ENCODE measurements at places on chromosomes 1 and 21.

GRCh38 chr21:42234464-42235241 lies 15.7 kb downstream of the ABCG1 start:
- DNase-seq, result peak; percentile 45
- peak overlapping the region; percentile 38 for H3K4me3 ChIP-seq
- H3K4me1 ChIP-seq, result peaks cover 21% of the 10 kb centered on the region
- H3K27me3 ChIP-seq, result peaks cover 19% of the 10 kb centered on the region

- H3K27ac ChIP-seq, result no peak overlapping the region
- no peak for DNase-seq
- H3K4me3 ChIP-seq, result no peak overlapping the region
- H3K27me3 ChIP-seq, result no peaks in the 10 kb centered on the region
Measured at GRCh38 chr1:244303610-244303969, 148.1 kb downstream of the ADSS2 start.

DNA sequence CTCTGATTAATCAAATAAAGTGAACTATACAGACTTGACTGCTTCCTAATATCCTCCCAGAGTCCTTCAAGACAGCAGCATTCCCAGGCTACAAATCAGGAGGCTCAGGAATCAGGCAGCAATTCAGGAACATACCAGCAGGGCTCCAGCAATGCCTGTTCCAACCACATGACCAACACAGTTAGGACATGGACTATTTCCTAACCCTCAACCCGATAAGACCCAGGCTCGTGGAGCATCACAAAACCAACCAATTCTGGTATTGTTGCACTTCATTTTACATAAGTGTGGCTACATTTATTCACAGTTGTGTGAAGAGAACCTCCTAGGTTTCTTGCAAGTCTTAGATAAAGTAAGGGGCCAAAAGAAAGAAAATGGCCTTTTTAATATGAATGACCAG lies 546.2 kb upstream of the ADGRL2 start:
- no peaks in the 10 kb centered on the region for H3K27me3 ChIP-seq
- H3K4me3 ChIP-seq, result no peak overlapping the region
- no peaks in the 10 kb centered on the region for H3K4me1 ChIP-seq
- no peak for DNase-seq
- no peak overlapping the region for H3K27ac ChIP-seq

GRCh38 chr1:173253046-173253445 lies 45.9 kb upstream of the TNFSF4 start:
- H3K4me1 ChIP-seq, result no peaks in the 10 kb centered on the region
- no peak overlapping the region for H3K4me3 ChIP-seq
- no peaks in the 10 kb centered on the region for H3K36me3 ChIP-seq
- no peaks in the 10 kb centered on the region for H3K27me3 ChIP-seq
- H3K27ac ChIP-seq, result no peak overlapping the region

GRCh38 chr1:68346188-68346808 lies 103.5 kb downstream of the RPE65 start:
- H3K36me3 ChIP-seq, result no peaks in the 10 kb centered on the region
- no peak overlapping the region for H3K27ac ChIP-seq
- no peak overlapping the region for H3K4me3 ChIP-seq
- peaks cover 2% of the 10 kb centered on the region for H3K4me1 ChIP-seq

DNA sequence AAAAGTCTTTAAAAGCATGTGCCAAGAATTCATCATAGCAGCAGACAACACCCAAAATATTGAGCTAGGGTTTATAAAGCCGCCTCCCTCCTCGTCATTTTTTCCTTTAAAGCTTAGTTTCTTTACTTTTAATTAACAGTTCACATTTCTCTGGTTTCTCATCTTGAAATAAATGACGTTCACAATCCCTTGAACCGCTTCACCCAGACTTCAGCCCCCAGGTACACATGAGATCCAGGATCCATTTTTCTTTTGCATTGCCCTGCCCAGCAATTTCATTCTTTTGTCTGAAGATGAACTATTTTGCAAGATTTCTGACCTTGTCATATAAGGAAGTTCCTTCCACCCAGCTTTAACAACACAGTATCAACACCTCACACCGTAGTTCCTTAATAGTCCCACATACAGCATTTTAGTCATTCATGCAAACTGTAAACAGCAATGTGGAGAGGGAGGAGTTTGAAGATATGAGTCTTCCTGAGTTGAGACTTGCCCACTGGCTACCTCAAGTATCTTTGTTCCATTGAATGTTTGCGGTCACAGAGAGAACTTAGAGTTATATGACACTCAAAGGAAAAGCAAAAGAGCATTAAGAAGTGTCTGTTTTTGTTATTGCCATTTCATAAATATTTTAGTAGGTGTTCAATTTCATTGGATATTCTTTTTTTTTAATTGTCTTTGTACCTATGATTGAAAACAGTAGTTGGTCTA lies 35.3 kb upstream of the CACYBP start:
- peaks cover 8% of the 10 kb centered on the region for H3K27me3 ChIP-seq
- no peaks in the 10 kb centered on the region for H3K36me3 ChIP-seq
- DNase-seq, result no peak
- no peak overlapping the region for H3K4me3 ChIP-seq

GRCh38 chr1:157370698-157371097 lies 181.6 kb downstream of the FCRL5 start:
- no peak overlapping the region for H3K4me3 ChIP-seq
- peaks cover 4% of the 10 kb centered on the region for H3K27me3 ChIP-seq
- DNase-seq, result no peak
- H3K36me3 ChIP-seq, result no peaks in the 10 kb centered on the region

DNA sequence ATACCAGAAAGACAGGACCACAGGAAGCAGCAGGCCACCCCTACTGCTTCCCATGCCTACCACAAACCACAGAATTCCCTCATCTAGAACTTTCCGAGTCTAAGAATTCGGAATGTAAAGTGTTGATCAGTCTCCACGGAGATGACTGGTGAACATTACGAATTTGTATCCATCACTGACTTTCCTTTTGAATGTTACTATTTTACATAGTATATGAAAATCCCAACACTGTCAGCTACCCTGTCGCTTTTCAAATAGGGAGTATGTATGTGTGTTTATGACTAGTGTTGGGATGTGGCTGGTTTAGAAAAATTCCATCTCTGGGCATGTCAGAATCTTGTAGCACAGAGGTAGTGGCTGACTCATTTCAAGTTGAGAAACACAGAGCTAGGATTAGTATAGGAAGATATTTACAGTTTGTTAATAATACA lies 118.2 kb downstream of the COQ8A start:
- no peaks in the 10 kb centered on the region for H3K36me3 ChIP-seq
- peak; percentile 80 for DNase-seq
- no peak overlapping the region for H3K27ac ChIP-seq
- H3K27me3 ChIP-seq, result no peaks in the 10 kb centered on the region

DNA sequence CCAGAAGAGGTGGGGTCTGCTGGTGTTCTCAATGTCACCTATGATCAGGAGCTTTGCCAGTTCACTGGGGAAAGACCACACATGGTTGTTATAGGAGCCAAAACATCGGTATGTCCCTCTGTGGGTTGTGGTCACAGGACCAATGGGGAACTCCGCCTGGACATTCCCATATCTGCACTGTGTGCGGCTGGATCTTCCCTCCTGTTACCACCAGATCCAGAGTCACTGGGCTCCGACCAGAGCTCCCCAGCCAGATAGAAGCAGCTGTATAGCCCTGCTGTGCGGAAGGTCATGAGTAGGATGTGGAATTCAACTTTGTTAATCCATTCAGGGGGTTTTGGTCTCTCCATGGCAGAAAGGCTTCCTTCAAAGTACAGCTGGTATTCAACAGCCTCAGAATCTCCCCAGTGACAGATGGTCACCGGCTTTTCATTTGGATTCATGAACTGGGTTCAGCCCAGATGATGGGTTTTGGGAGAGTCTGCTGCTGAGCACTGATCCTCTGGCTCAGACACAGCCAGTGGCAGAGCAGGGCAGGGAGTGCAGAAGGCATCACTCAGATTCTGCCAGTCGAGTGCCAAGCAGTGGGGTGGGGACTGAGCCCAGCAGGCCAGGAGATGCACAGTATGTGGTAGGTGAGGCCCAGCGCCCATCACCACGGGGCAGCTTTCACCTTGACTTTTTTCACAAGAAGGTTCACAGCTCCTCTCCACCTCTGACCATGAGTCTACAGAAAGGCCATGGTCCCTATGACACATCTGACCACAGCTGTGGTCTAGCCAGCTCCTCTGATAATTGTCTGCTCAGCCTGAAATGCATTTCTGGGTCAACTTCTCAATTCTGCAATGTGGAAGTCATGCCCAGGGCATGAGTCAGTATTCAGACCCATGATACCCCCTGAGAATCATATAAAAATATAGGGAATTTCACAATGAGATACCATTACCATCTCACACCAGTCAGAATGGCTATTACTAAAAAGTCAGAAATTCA lies 2.9 kb upstream of the SHCBP1L start:
- H3K27ac ChIP-seq, result no peak overlapping the region
- no peaks in the 10 kb centered on the region for H3K36me3 ChIP-seq
- peak; percentile 92 for DNase-seq
- H3K4me1 ChIP-seq, result peaks cover 2% of the 10 kb centered on the region

DNA sequence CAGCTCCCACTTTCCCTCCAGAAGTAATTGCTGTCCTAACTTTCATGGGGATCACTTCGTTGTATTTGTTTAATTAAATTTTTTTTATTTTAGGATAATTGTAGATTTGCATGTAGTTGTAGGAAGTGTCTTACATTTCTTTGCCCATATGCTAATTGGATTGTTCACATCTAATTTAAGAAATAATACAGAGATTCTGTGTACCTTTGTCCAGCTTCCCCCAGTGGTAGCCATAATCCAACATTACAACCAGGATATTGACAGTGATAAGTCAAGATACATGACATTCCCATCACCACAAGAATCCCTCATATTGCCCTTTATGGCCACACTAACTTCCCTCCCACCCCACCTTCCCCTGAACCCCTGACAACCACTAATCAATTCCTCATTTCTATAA lies 136.6 kb downstream of the PRDM2 start:
- no peak overlapping the region for H3K27ac ChIP-seq
- H3K4me1 ChIP-seq, result no peaks in the 10 kb centered on the region
- H3K27me3 ChIP-seq, result no peaks in the 10 kb centered on the region

DNA sequence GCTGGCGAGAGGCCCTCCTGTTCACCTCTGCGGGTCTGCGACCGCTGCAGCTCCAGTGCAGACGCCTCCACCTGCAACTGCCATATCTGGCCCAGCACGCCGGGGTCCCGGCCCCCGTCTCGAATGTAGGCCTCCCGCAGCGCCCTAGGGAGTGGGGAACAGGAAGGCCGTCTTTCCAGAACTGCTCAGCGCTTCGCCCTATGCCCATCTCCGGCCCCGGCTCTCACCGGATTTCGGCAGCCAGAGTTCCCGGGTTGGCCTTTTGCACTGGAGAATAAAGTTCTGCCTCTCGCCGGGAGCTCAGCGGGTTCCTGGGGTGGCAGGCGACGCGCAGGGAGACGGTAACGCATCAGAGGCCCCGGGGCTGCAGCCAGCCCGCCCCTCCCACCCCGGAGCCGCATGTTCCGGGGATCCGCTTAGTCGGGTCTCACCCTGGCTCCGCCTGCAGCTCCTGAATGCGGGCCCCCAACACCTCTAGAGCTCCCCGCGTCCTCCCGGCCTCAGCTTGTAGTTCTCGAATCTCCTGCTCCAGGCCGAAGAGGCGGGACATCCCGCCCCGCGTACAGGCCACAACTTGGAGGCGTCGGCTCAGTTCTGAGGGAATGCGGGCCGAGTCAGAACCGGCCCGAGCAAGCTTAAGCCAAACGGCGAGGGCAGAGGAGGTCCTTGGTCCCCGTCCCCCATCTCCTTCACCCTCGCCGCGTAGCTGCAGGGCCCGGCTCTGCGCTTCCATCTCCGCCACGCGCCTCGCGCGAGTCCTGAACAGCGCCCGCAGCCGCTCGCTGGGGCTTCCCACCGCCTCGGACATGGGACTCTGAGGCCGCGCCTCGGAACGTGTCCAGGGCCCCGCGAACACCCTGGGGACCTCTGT lies 1.1 kb downstream of the CCDC17 start:
- H3K4me1 ChIP-seq, result no peaks in the 10 kb centered on the region
- no peak for DNase-seq

GRCh38 chr1:197400522-197400902 lies 132.5 kb downstream of the CRB1 start:
- no peak for DNase-seq
- H3K27me3 ChIP-seq, result no peaks in the 10 kb centered on the region
- H3K4me3 ChIP-seq, result no peak overlapping the region
- no peaks in the 10 kb centered on the region for H3K36me3 ChIP-seq

GRCh38 chr1:206703661-206704060 lies 19.0 kb downstream of the MAPKAPK2 start:
- no peak overlapping the region for H3K4me3 ChIP-seq
- H3K27ac ChIP-seq, result no peak overlapping the region
- peaks cover 39% of the 10 kb centered on the region for H3K4me1 ChIP-seq
- H3K36me3 ChIP-seq, result peaks cover 2% of the 10 kb centered on the region
- DNase-seq, result peak; percentile 49

GRCh38 chr1:163076981-163077761 lies 8.0 kb downstream of the RGS4 start:
- H3K4me3 ChIP-seq, result no peak overlapping the region
- H3K36me3 ChIP-seq, result no peaks in the 10 kb centered on the region
- no peaks in the 10 kb centered on the region for H3K4me1 ChIP-seq
- no peak overlapping the region for H3K27ac ChIP-seq

- H3K27me3 ChIP-seq, result peaks cover 8% of the 10 kb centered on the region
- H3K4me1 ChIP-seq, result peaks cover 4% of the 10 kb centered on the region
- no peak overlapping the region for H3K27ac ChIP-seq
- no peak overlapping the region for H3K4me3 ChIP-seq
Measured at GRCh38 chr1:10638559-10639005, 157.9 kb downstream of the CASZ1 start.

DNA sequence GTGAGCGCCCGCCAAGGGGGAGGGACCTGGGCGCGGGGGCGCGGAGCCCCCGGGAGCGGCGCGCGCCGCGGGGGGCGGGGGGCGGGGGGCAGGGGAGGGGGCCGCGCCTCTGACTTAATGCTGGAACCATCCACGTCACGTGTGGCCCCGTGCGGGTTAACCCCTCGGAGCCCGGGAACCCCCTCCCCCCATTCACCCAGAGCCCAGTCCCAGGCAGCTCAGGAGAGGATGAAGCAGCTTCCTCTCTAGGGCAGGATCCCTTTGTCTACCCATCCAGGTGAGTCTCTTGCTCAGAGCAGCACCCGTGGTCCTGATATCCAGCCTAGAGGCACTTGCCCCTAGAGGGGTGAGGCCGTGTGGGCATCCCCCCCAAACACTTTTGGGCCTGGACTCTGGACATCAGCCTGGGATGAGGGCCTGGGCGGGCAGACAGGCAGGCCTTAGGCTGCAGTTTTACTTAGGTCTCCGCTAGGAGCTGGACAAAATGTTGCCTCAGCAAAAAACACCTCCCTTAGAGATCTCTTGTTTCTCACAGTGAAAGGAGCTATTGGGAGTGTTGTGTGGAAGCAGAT lies at the start of gene ALX3:
Gene ALX3 (minus strand): TSS at position 2 of the 572 bp plus-strand sequence. CDS start 60 bp downstream, outside the sequence.
- peaks cover 91% of the 10 kb centered on the region for H3K27me3 ChIP-seq
- H3K4me3 ChIP-seq, result no peak within 1 kb of the TSS

- H3K27ac ChIP-seq, result no peak overlapping the region
- no peak for DNase-seq
- no peaks in the 10 kb centered on the region for H3K4me1 ChIP-seq
Measured at GRCh38 chr21:25907573-25908275, 173.0 kb downstream of the GABPA start.

GRCh38 chr1:84255582-84255981 lies 45.9 kb upstream of the SAMD13 start:
- H3K4me1 ChIP-seq, result peaks cover 5% of the 10 kb centered on the region
- no peak for DNase-seq

GRCh38 chr1:38197312-38198061 lies 150.9 kb upstream of the POU3F1 start:
- no peaks in the 10 kb centered on the region for H3K4me1 ChIP-seq
- no peak overlapping the region for H3K27ac ChIP-seq
- H3K36me3 ChIP-seq, result no peaks in the 10 kb centered on the region
- H3K4me3 ChIP-seq, result no peak overlapping the region

- H3K4me3 ChIP-seq, result no peak overlapping the region
- peaks cover 5% of the 10 kb centered on the region for H3K4me1 ChIP-seq
- no peak for DNase-seq
Measured at GRCh38 chr1:161779393-161779792, 13.3 kb downstream of the ATF6 start.

Data from IMR-90 (cell line).